ENCODE measurements at places on chromosomes 6 and 20. TPM values are rescaled to one million over a fixed set of nuclear protein-coding genes. Genes with fewer than 3 reads are reported as not detected.

The RPP40 gene
- 8.5 TPM for total RNA-seq

The ADGB gene
- total RNA-seq = not detected

The BPIFA1 gene
- not detected for total RNA-seq

The HLA-DRB1 gene
- total RNA-seq = not detected

The C6orf58 gene
- not detected for total RNA-seq

The SLC26A8 gene
- total RNA-seq = 1.4 TPM

The GSTA2 gene
- total RNA-seq = not detected

The KHDC1 gene
- total RNA-seq = 2.3 TPM

The SPATS1 gene
- total RNA-seq = not detected

The GINS1 gene
- total RNA-seq = 44.1 TPM

The MMP24 gene
- total RNA-seq = 8.2 TPM

The RGS17 gene
- 8.0 TPM for total RNA-seq

The CYP24A1 gene
- total RNA-seq = 0.80 TPM

The NMBR gene
- not detected for total RNA-seq

The HNF4A gene
- not detected for total RNA-seq

The OR12D3 gene
- total RNA-seq = not detected

The CTCFL gene
- total RNA-seq = 0.07 TPM

The CDH4 gene
- total RNA-seq = 21.0 TPM

The GRIK2 gene
- total RNA-seq = not detected

The FABP7 gene
- total RNA-seq = not detected

The TRIM38 gene
- total RNA-seq = 3.0 TPM

The TTLL9 gene
- not detected for total RNA-seq

The ADTRP gene
- 0.12 TPM for total RNA-seq

The SLC29A1 gene
- total RNA-seq = 47.6 TPM

The RAD21L1 gene
- 1.2 TPM for total RNA-seq

The GHRH gene
- total RNA-seq = not detected

The DNMT3B gene
- 14.2 TPM for total RNA-seq

The HLA-DPA1 gene
- 6.8 TPM for total RNA-seq

The EGFL8 gene
- 3.1 TPM for total RNA-seq

The TNXB gene
- total RNA-seq = not detected

Data from epithelial cell of proximal tubule (primary cell).